ENCODE measurements at places on chromosomes 7 and 10.

DNA sequence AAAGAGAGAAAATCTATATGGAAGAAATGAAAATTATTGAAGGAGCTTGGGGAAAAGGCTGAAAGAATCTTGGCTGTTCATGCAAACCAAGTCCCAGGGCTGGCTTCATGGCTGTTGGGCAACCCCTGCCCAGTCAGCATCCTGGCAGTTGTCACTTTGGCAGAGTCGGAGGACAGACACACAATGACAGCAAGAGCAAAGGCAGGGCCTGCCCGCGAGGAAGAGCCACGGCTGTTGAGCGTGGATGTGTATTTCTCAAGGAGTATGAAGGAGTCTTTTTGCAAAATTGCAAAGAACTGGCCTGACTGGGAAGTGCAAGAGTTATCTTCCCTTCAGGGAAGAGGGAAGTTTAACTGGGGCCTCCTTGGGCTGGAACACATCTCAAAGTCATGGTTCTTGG is 11.7 kb downstream of the PTPRE start:
- DNase-seq = no peak

DNA sequence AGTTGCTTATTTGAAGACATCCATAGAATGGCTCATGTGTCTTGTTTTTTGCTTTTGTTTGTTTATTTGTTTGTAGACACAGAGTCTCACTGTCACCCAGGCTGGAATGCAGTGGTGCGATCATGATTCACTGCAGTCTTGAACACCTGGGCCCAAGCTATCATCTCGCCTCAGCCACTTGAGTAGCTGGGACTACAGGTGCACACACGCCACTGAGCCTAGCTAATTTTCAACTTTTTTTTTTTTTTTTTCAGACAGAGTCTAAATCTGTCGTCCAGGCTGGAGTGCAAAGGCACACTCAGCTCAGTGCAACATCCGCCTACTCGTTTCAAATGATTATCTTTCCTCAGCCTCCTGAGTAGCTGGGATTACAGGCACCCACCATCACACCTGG is 83.3 kb upstream of the KLF6 start:
- no peak for DNase-seq

- no peak for DNase-seq
Observed at GRCh38 chr7:87517891-87518290, 42.4 kb upstream of the ABCB4 start.

DNA sequence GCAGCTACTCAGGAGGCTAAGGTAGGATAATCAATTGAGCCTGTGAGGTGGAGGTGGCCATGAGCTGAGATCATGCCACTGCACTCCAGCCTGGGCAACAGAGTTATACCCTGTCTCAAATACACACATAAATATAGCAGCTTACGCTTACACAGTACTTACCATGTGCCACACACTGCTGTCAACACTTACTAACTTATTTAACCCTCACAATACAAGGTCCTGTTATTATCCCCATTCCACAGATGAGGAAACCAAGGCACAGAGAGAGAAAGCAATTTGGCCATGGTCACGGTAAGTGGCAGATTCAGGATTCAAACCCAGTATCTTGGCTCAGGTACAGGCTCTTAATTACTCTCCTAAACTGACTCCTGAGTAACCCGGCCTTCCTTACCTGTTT is 19.1 kb downstream of the DLG5 start:
- no peak for DNase-seq

- no peak for DNase-seq
Observed at GRCh38 chr7:66617295-66617694, 11.4 kb upstream of the KCTD7 start.

- DNase-seq = no peak
Observed at GRCh38 chr7:45982907-45983719, 62.0 kb upstream of the IGFBP3 start.

GRCh38 chr7:143299840-143300239 is 11.7 kb downstream of the CASP2 start:
- no peak for DNase-seq
